Suppressor macrophage (primary cell): ENCODE measurements at places on chromosomes 1 and 21.

DNA sequence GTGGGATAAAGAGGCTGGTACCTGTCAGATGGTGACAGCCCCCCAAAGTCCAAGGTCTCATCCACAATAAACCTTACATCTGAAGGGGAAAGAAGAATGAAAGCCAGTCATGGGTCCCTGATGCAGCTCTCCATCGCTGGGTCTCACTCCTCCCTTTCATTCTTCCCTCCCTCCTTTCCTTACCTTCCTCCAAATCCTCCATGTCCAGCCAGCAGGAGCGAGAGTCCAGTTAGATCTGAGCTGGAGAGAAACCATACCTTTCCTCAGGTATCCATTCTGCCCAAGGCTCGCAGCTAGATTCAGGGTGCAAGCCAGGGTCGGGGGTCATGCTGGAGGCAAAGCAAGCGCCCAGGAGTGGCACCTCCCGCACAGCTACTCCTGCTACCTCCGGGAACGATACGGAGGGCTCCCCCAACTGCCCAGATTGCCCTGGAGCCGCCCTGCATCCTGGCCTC, 421 bp downstream of the PSRC1 start:
- no peak for DNase-seq

- DNase-seq = no peak
These were observed 565.8 kb upstream of the USP24 start for GRCh38 chr1:55781003-55781402.

DNA sequence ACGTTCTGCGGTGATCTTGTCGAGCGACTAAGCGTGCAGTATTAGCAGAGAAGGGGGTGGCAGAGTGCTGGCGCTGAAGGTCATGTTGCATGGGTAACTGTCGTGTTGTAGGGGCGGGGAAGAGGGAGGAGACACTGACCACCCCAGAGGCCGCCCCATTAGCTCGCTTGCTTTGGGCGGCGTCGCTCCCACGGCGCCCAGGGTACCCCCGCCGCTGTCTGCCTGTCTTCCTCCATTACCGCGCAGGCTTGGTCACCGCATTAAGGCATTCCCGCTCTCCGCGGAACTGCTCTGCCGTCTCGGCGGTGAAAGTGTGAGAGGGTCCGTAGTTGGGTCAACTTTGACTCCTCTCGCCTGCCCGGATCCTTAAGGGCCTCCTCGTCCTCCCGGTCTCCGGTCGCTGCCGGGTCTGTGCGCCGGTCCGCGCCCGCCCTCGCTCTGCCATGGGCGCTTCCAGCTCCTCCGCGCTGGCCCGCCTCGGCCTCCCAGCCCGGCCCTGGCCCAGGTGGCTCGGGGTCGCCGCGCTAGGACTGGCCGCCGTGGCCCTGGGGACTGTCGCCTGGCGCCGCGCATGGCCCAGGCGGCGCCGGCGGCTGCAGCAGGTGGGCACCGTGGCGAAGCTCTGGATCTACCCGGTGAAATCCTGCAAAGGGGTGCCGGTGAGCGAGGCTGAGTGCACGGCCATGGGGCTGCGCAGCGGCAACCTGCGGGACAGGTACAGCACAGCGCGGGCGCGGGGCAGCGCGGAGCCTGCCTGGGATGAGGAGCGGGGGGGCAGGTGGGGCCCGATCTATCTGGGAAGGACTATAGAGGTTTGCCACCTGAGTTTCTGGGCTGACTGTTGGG, at the start of gene MTARC2:
TSS of gene MTARC2 (plus strand) at position 234 of the 846 bp plus-strand sequence. CDS start at position 444, 210 bp downstream.
- peak; percentile 83 for DNase-seq

DNA sequence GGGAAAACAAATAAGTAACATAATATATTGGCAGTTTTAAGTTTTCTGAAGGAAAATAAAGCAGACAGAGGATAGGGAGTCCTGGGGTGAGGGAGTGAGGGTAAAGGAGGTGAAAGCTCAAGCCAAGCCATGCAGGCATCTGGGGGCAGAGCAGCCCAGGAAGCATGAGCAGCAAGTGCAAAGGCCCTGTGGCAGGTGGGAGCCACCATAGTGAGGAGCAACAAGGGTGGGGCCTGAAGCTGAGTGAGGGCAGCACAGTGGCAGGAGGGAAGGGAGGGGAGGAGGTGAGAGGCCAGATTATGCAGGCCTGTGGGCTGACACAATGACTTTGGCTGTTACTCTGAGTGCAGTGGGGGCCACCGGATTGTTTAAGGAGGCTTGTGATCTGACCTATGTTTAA, 138.8 kb upstream of the TNR start:
- DNase-seq = no peak

GRCh38 chr1:226686440-226687425, 52.3 kb downstream of the ITPKB start:
- DNase-seq = no peak

DNA sequence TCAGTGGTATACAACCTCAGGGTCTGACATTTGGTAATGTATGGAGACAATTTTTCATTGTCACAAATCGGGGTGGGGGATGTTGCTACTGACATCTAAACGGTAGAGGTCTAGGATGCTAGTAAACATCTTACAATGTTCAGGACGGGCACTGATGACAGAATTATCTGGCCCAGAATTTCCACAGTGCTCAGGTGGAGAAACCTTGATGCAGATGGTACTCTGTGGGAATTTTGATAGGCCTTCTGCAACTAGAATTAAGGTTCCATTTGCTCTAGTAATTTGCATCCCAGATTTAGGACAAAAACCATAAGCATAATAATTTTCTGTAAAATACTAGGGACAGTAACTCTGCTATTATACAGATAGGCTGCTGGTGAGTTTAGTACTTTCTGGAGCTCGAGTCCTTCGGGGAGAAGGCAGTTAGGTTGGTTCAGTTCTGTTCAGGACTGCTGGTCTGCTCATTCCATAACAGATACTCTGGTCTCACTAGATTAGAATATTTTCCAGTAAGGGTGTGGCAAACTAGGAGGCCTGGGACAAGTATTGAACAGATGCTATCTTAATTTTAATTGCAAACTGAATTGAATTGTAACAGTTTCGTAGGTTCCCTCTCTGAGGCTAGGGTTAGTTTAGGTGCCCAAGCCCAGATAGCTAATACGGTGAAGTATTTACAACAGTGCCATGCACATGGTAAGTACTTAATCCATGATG, 11.4 kb downstream of the METTL13 start:
- DNase-seq = no peak
